ENCODE measurements at places on chromosomes 11 and 22. TPM values are rescaled to one million over a fixed set of nuclear protein-coding genes. Genes with fewer than 3 reads are reported as not detected.

The ALDH3B2 gene
- total RNA-seq, result not detected

The SYNGR1 gene
- total RNA-seq, result 3.6 TPM

The APOL1 gene
- 3.6 TPM for total RNA-seq

The BID gene
- 53.9 TPM for total RNA-seq
